Lung (tissue), 17 donors: ENCODE measurements at places on chromosomes 5 and 9. TPM values are rescaled to one million over a fixed set of nuclear protein-coding genes. Genes with fewer than 3 reads are reported as not detected.

GRCh38 chr9:89661956-89662717 is 57.3 kb downstream of the GADD45G start:
- H3K4me3 ChIP-seq: no peak overlapping the region
- DNase-seq: peak; percentile 98
- H3K36me3 ChIP-seq: no peaks in the 10 kb centered on the region
- peak overlapping the region; percentile 58 for H3K27ac ChIP-seq
- peaks cover 10% of the 10 kb centered on the region for H3K4me1 ChIP-seq

- H3K36me3 ChIP-seq: no peaks in the 10 kb centered on the region
- H3K27me3 ChIP-seq: peaks cover 12% of the 10 kb centered on the region
These were observed 32.6 kb downstream of the PAX5 start for GRCh38 chr9:37001459-37001858.

Gene FOXD1
- total RNA-seq: 0.46 TPM

- H3K27ac ChIP-seq: no peak overlapping the region
- H3K36me3 ChIP-seq: no peaks in the 10 kb centered on the region
- no peak overlapping the region for H3K4me3 ChIP-seq
- H3K27me3 ChIP-seq: no peaks in the 10 kb centered on the region
These were observed 142.8 kb downstream of the GADD45G start for GRCh38 chr9:89747596-89747995.

DNA sequence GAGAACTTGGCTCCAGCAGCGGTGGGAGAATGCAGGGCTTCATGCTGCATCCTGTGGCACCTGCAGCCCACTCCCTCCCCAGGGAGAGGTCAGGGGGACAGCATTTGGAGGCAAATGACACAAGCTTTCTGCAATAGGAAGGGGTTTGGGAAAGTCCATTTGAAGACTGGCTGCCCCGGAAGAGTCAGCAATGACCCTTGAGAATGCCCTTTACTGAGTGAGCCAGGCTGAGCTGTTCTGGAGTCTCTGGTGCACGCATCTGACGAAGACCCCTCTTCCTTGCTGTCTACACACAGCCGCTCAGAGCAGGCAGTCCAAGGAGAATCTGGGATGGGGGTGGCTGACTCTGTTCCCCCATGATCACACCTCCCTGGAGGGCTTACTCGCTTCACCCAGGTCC is 5.5 kb upstream of the NXNL2 start:
- no peaks in the 10 kb centered on the region for H3K4me1 ChIP-seq
- no peaks in the 10 kb centered on the region for H3K27me3 ChIP-seq
- no peak overlapping the region for H3K4me3 ChIP-seq
- no peak for DNase-seq
- H3K27ac ChIP-seq: no peak overlapping the region
- H3K36me3 ChIP-seq: no peaks in the 10 kb centered on the region

Gene TAF1L
- not detected for total RNA-seq

Gene CTSL
- total RNA-seq: 301 TPM

Gene EPB41L4B
- total RNA-seq: 13.9 TPM

DNA sequence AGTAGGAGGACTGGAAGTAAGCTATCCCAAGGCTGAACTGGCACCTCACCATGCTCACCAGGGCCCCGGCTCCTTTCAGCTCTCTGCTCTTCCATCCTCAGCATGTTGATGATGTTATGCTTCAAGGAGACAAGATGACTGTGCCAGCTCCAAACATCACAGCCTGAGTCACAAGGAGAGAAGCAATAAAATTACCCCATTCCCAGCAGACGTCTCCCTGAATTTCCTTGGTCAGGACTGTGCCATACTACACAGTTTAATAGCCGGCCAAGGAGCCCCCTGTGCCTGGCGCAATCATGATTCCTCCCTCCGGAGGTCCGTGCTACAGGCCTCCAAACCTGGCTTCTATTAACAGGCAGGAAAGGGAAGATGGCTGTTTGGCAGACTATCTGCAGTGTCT is 51.2 kb upstream of the ROR2 start:
- no peak overlapping the region for H3K4me3 ChIP-seq
- no peaks in the 10 kb centered on the region for H3K4me1 ChIP-seq
- H3K36me3 ChIP-seq: no peaks in the 10 kb centered on the region
- H3K27ac ChIP-seq: no peak overlapping the region

DNA sequence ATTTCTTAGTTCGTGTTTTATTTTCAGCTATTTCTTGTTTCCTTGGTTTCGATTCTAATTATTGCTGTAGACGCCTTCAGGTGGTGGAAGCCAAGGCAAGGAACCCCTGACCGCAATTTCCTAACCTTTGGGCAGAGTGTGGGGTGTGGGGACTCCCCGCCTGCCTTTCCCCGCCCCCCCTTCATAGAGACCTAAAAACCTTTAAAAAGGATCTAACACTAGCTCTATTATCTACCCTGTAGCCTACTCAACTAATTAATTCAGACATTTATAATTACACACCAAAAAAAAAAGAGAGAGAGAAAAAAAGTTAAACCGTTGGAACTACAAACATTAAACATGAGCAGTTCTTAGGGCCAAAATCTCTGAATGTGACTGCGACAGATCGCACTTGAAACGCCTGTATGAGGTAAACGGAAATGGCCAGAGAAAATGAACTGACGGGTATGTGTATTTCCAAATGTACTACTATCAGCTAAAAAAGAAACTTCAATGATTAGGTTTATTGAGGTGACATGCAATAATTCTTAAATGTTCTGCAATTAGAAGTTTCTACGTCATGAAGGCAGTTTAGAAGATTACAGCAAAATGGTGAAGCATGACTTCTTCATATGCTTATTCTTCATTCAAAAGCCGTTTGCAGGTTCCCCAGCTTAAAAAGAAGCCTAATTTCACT is 19.0 kb upstream of the FER start:
- no peaks in the 10 kb centered on the region for H3K27me3 ChIP-seq
- peak overlapping the region; percentile 85 for H3K27ac ChIP-seq
- H3K4me3 ChIP-seq: peak overlapping the region; percentile 86

DNA sequence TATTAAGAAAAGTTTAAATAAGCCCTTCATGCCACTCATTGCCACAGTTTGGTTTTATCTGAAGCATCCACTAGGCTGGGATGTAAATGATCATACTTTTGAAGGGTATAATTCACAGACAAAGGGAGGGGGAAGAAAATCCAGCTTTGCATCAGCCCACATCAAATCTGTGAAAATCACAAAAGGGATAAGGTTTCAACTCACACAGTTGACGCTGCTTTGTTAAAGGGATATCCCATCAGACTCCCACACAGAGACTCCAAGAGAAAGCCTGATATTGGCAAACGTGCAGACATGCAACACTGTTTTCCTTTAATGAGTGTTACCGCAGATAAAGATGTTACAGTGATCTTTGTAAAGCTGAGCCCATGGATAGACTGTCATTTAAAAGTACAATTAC is 602.9 kb downstream of the TLE1 start:
- no peaks in the 10 kb centered on the region for H3K27me3 ChIP-seq
- peaks cover 11% of the 10 kb centered on the region for H3K4me1 ChIP-seq
- H3K4me3 ChIP-seq: no peak overlapping the region
- no peak overlapping the region for H3K27ac ChIP-seq

GRCh38 chr9:95286151-95286550 is 31.4 kb downstream of the FANCC start:
- H3K4me1 ChIP-seq: peaks cover 4% of the 10 kb centered on the region
- no peak overlapping the region for H3K4me3 ChIP-seq
- no peaks in the 10 kb centered on the region for H3K27me3 ChIP-seq
- DNase-seq: no peak

Gene EIF4EBP3
- 5.2 TPM for total RNA-seq

DNA sequence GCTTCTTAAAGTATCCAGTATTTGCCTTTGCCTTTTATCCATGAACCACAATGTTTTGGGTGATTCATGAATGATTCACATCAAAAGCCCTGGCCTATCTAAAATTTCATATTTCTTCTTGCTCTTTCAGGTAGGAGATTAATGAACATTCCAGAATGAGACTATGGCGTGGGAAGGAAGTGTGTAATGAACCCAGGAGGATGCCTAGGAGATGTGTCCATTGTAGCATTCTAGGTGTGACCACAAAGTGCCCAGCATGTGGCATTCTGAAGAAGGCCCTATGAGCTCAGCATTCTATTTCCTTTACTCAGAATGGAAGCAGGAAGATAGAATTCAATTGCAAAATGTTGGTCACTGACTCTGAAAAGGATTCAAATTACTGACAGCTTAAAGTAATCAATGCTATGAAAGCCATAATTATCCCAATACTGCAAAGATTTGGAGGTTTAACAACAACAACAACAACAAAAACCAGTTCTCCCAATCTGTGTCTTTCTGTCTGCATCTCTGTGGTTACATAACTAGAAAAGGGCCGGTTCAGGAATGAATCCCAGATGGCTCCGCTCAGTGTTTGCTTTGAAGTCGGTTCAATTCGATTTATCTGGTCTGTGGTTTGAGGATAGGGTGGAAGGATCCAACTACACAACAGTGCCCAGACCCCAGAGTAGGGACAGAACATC is 126.7 kb downstream of the FOXD1 start:
- H3K4me1 ChIP-seq: no peaks in the 10 kb centered on the region
- DNase-seq: no peak
- peaks cover 35% of the 10 kb centered on the region for H3K27me3 ChIP-seq
- no peak overlapping the region for H3K27ac ChIP-seq
- H3K36me3 ChIP-seq: no peaks in the 10 kb centered on the region

- H3K4me3 ChIP-seq: no peak overlapping the region
- no peak overlapping the region for H3K27ac ChIP-seq
- no peaks in the 10 kb centered on the region for H3K27me3 ChIP-seq
- H3K36me3 ChIP-seq: no peaks in the 10 kb centered on the region
- peaks cover 3% of the 10 kb centered on the region for H3K4me1 ChIP-seq
These were observed 230.8 kb upstream of the NR4A3 start for GRCh38 chr9:99590840-99591239.

DNA sequence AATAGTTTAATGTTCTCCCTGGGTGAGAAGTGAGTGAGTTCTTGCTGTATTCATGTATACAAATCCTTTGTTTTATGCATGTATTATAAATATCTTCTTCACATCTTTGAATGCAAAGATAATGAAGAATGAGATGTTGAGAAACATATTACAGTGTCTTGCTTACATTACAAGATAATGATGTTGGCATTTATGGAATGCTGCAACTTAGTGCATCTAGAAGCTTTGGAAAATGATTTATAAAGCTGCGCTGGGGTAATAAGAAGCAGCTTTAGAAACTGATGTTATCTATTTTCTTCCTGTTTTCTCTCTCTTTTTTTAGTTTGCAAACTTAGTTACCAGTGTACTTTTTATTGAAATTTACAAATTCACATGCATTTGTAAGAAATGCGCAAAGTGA is 673.4 kb downstream of the KCTD16 start:
- no peaks in the 10 kb centered on the region for H3K27me3 ChIP-seq
- H3K4me3 ChIP-seq: no peak overlapping the region
- no peak overlapping the region for H3K27ac ChIP-seq
- no peaks in the 10 kb centered on the region for H3K4me1 ChIP-seq
- DNase-seq: no peak

Gene BNC2
- total RNA-seq: 18.1 TPM

DNA sequence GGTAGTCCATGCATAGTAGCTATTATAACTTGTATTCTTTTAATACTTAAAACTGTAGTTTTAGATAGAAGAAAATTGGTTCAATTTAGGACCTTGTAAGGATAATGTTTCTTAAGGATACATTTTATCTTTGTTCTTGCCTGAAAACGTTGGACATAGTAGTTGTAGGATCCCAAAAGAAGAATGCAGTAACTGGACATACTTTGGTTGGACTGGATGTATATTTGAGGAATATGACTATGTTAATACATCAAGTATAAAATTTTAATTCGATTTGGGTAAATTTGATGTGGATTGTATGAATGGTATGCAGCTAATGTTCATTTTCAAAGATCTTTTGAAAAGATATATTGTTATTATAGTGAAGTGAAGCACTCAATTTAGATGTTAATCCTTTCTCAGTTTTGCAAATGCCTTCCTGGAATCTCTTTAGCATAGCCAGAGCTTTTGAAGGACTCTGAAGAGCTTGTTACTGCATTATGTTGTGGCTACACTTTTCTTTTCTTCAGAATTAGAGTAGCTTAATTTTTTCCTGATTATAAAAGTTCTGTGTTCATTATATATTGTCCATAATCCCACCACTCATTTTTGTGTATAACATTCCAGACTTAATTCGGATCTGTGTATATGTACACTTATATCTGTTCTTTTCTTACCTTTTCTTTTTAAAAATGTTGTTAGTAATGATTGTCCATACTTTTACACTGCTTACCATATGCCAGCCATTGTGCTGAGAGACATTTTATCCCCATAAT is 41.2 kb downstream of the LRRTM2 start:
- no peak overlapping the region for H3K27ac ChIP-seq
- no peaks in the 10 kb centered on the region for H3K36me3 ChIP-seq
- H3K4me3 ChIP-seq: no peak overlapping the region
- H3K27me3 ChIP-seq: no peaks in the 10 kb centered on the region
- H3K4me1 ChIP-seq: no peaks in the 10 kb centered on the region
- no peak for DNase-seq

Gene GRIA1
- 12.5 TPM for total RNA-seq

GRCh38 chr9:13361076-13361475 is 81.6 kb upstream of the MPDZ start:
- no peaks in the 10 kb centered on the region for H3K36me3 ChIP-seq
- H3K4me3 ChIP-seq: no peak overlapping the region
- H3K27ac ChIP-seq: no peak overlapping the region
- no peaks in the 10 kb centered on the region for H3K27me3 ChIP-seq
- H3K4me1 ChIP-seq: no peaks in the 10 kb centered on the region

GRCh38 chr5:56813302-56813701 is 2.0 kb upstream of the MAP3K1 start:
- H3K27ac ChIP-seq: no peak overlapping the region
- DNase-seq: no peak
- H3K27me3 ChIP-seq: no peaks in the 10 kb centered on the region
- no peak overlapping the region for H3K4me3 ChIP-seq
- H3K36me3 ChIP-seq: peaks cover 9% of the 10 kb centered on the region

Gene OR2V2
- not detected for total RNA-seq

Gene TMEM232
- 28.3 TPM for total RNA-seq

DNA sequence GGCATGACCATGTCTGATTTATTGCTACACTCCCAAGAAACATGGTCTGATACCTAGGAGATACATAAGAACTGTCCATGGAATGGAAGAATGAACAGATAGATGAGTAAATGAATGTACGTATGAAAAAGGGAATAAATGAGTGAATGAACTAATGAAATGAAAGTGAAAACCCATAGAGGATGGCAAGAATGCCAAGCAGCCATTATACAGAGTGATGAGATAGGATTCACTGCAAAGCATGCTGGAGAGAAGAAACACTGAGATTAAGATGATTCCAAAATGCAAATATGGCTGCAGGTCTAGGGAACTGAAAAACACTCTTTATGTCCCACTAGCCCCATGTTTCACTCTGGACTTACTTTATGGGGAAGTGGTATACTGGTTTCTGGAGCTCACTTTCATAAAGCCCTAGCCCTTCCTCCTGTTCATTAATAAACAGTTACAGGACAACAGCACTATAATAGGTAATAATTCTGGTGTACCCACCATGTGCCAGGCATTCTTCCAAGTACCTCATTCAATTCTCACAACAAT is 170.3 kb upstream of the RAD23B start:
- no peak overlapping the region for H3K4me3 ChIP-seq
- no peaks in the 10 kb centered on the region for H3K4me1 ChIP-seq
- no peak overlapping the region for H3K27ac ChIP-seq
- H3K27me3 ChIP-seq: no peaks in the 10 kb centered on the region
- H3K36me3 ChIP-seq: no peaks in the 10 kb centered on the region
